ENCODE measurements at places on chromosomes 12 and 14. TPM values are rescaled to one million over a fixed set of nuclear protein-coding genes. Genes with fewer than 3 reads are reported as not detected.

RIPK3 gene
- total RNA-seq: 7.9 TPM

TSHR gene
- not detected for total RNA-seq

NANOG gene
- not detected for total RNA-seq

DBX2 gene
- total RNA-seq: not detected

SELPLG gene
- 0.34 TPM for total RNA-seq

MIP gene
- not detected for total RNA-seq

BMP4 gene
- 8.6 TPM for total RNA-seq

ACSS3 gene
- 0.04 TPM for total RNA-seq

TMEM179 gene
- total RNA-seq: not detected

NINJ2 gene
- total RNA-seq: 0.17 TPM

NDRG2 gene
- 8.1 TPM for total RNA-seq

CPNE8 gene
- 12.2 TPM for total RNA-seq

CLEC9A gene
- total RNA-seq: not detected

KSR2 gene
- total RNA-seq: 0.03 TPM

MEG3 gene
- 5.3 TPM for total RNA-seq

PIWIL1 gene
- 0.04 TPM for total RNA-seq

ARHGEF25 gene
- 1.2 TPM for total RNA-seq

BICD1 gene
- total RNA-seq: 13.3 TPM

SLC39A5 gene
- total RNA-seq: 0.21 TPM

FOXM1 gene
- 91.0 TPM for total RNA-seq

KRT78 gene
- 0.32 TPM for total RNA-seq

TOMM20L gene
- total RNA-seq: not detected

KLHL33 gene
- not detected for total RNA-seq

OTX2 gene
- not detected for total RNA-seq

TRPV4 gene
- total RNA-seq: 0.82 TPM

FGF6 gene
- total RNA-seq: not detected

NELL2 gene
- total RNA-seq: 0.07 TPM

RNASE3 gene
- total RNA-seq: not detected

TCL1B gene
- total RNA-seq: not detected

ASCL4 gene
- not detected for total RNA-seq

ARHGAP5 gene
- 76.4 TPM for total RNA-seq

PABPN1 gene
- total RNA-seq: 81.4 TPM

NFKBIA gene
- 83.7 TPM for total RNA-seq

SLC41A2 gene
- total RNA-seq: 4.2 TPM

INTS13 gene
- total RNA-seq: 37.1 TPM

LHX5 gene
- total RNA-seq: 0.24 TPM

RNF212B gene
- not detected for total RNA-seq

All from foreskin keratinocyte (primary cell).